ENCODE measurements at places on chromosomes 16 and 17.

GRCh38 chr16:28217326-28217725, 5.6 kb upstream of the XPO6 start:
- DNase-seq, result no peak

DNA sequence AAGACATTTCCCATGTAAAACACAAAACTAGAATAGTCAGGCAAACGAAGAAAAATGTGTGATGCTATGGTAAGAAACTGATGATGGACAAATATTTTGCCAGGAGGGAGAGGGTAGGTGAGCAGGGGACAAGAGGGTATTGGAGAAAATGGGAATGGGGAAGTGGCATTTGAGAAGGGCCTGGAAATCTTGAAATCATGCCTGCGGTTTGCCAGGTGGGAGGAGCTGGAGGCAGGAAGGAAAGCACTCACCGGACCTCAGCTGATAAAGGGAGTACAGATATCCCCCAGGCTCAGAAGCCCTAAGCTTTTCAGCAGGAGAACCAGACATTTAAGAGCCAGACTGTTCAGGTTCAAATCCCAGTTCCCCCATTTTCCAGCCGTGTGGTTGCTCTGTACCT, 103.6 kb downstream of the GSG1L start:
- DNase-seq, result no peak

GRCh38 chr17:62941358-62941991, 24.6 kb upstream of the TANC2 start:
- DNase-seq, result no peak

DNA sequence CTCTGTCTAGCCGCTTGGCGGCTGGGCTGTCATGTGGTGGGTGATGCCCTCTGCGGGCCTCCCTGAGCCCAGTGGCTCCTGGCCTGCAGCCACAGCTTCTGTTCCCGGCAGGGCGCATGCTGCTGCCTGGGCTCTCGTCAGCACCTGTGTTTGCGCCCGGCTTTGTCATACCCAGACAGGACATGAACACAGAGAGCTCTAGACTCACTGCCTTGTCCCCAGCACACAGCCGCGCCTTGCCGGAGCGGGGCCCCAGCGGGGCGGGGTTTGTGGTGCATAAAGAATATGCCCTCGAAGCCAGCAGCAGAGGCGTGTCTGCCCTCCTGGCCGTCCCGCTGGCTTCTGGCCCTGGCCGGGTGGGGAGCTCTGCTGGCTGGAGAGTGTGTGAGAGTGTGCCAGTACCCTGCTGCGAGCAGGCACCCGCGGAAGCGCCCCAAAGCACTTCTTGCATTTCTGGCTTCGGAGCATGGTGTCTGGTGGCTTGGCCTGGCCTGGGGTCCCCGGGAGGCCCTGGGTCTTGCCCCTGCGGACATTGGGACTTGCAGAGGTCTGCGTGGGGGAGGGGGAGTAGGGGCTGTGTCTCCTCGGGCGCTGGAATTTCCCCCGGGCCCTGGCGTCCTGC, 14.4 kb downstream of the ASPSCR1 start:
- DNase-seq, result peak; percentile 91

GRCh38 chr17:13594762-13595598, 6.7 kb downstream of the HS3ST3A1 start:
- DNase-seq, result peak; percentile 49

DNA sequence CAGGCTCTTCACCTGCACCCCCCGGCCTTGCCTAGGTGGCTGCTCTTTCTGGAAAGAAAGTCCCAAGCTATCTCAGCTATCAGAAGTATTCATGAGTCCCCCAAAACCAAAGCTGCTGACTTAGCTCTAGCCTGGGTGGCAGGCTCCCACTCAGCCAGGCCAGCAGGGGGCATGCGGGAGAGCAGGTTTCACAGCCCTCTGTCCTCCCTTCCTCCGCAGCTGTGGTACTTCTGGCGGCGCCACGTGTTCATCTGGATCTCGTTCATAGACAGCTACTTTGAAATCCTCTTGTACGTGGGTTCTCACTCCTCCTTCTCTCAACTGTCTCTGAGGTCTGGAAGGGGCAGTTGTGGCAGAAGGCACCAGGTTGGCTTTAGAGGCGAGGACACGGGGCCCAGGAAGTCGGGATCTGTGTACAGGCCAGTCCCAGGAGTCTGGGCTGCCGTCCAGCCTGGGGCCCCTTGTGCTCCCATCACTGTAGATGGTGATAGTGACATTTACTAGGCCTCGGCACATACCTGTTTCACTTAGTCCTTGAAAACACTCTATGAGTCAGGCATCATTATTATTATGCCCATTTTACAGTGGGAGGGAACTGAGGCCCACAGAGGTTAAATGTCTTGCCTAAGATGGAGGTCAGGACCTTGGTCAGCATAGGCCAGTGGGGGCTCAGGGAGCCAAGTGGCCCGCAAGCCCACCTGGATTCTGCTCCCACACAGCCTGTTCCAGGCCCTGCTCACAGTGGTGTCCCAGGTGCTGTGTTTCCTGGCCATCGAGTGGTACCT, 12.9 kb downstream of the TRPV2 start:
- DNase-seq, result peak; percentile 71

GRCh38 chr17:16178836-16179235, 36.5 kb downstream of the NCOR1 start:
- DNase-seq, result no peak

- peak; percentile 64 for DNase-seq
Observed at GRCh38 chr17:67377488-67378453, 690 bp downstream of the PITPNC1 start.

- DNase-seq, result no peak
Observed at GRCh38 chr16:81841722-81842121, 62.6 kb downstream of the PLCG2 start.

DNA sequence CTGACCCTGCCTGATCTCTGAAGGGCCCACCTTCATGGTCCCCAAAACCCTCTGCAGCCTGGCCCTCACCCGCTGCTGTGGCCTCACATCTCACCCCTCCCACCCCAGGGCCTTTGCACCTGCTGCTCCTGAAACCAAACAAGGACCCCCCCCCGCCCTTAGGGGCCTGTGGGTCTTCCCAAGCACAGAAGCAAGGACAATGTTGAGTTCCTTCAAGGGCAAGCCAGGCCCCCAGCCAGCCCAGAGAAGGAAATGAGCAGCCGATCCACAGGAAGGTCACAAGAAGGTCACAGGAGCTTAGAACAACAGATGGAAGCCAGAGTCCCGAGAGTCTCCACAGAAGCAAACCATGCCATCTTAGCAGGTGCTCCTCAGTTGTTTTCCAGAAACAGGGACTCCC, 493 bp upstream of the PDE6G start:
- no peak for DNase-seq

- no peak for DNase-seq
Observed at GRCh38 chr16:54142787-54143186, 143.8 kb downstream of the IRX3 start.

DNA sequence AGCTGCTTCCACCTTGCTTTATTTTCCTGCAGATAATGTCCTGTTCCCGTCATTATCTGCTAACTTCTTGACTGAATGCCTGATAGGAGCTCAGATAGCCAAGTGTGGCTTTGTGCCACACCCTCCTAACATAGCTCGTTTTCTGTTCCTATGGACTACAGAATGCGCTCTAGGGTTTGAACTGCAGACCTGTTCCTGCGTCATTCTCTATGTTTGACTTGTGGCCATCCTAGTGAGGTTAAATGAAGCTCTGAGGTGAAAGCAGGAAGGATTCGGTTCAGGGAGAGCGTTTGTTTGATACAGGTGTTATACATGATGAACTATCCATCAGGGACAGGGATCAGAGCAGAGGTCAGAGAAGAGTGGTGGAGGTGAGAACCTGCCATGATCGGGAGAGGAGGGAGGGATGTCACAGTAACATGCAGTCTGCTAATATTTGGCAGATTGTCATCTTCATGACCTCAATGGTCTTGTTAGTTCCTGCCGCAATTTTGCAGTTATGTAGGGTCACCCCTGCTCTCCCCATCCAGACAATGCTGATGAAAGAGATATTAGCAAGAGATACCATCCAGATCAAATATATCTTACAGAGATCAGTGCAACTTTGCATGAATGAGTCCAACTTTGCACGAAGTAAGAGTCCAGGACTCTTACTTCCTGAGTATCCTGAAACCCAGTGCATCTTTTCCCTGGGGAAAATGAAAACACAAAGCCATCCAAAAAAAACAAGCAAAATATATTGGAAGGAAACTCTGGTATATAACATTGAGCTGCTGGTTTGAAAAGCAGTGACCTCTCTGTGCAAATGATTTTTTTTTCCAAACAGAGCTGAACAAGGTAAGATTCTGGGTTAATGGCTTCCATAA, 32.8 kb downstream of the MPHOSPH6 start:
- no peak for DNase-seq

GRCh38 chr16:85553436-85554113, 59.5 kb upstream of the GSE1 start:
- peak; percentile 80 for DNase-seq

DNA sequence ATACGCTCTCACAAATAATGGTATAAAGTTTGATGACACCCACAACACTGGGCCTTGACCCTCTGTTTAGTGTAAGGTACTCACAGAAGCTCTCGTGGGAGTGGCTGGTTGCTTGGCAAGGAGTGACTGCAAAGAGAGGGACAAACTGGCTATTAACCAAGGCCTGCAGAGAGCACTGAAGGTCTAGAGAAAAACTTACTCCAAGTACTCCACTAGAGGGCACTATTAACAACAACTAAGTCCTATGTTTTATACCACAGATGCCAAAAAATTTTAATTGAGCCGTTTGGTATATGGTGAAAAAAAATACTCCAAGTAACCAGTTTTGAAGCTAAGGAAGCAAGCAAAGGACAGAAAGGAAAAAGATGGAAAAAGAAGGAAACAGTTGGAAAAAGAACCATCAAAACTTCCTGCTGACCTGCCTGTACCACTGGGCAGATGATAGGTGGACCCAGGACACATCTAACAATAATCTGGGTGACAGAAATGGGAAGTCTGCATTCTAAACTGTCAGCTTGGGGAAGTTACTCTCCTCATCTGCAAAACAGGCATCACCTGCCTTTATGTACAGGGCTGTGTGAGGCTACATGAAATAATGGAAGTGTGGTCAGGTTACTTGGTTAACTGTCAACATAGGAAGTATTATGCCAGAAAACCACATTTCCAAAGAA, 23.2 kb downstream of the DYNC1LI2 start:
- no peak for DNase-seq

DNA sequence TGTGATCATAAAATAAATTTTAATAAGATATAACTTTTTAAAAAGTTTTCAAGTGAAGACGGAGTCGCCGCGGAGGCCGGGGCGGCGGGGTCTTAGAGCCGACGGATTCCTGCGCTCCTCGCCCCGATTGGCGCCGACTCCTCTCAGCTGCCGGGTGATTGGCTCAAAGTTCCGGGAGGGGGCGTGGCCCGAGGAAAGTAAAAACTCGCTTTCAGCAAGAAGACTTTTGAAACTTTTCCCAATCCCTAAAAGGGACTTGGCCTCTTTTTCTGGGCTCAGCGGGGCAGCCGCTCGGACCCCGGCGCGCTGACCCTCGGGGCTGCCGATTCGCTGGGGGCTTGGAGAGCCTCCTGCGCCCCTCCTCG, at the start of gene FOXC2:
Gene FOXC2, plus strand, starts transcription at position 229 of the 365 bp plus-strand sequence. CDS start 507 bp downstream, outside the sequence.
- peak; percentile 50 for DNase-seq

- DNase-seq, result no peak
Observed at GRCh38 chr16:86045591-86045971, 146.6 kb downstream of the IRF8 start.

GRCh38 chr17:48547808-48548522, 3.1 kb upstream of the HOXB2 start:
- DNase-seq, result no peak

- DNase-seq, result peak; percentile 45
Observed at GRCh38 chr16:52191531-52192134, 355.3 kb downstream of the TOX3 start.

DNA sequence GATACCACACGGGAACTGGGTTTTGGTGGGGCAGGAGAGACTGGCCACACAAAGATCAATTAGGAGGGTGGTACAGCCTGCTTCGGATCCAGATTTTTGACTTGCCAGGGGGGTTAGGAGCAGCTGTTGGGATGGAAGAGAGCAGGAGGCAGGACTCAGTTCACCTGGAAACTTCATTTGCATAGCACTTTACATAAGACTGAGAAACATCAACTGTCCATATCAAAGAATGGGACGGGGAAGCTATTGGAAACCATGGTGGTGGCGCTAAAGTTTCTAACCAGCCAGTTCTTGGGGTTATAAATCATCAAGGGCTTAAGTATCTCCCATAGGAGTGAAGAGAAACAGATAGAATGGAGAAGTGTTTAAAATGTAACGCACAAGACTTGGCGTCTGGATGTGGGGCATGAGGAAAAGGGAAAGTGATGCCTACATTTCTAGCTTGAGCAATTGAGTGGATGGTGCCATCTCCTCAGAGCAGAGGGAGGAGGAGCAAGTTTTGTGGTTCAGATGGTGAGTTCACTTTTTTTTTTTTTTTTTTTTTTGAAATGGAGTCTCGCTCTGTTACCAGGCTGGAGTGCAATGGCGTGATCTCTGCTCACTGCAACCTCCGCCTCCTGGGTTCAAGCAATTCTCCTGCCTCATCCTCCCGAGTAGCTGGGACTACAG, 6.4 kb upstream of the SRCAP start:
- no peak for DNase-seq

DNA sequence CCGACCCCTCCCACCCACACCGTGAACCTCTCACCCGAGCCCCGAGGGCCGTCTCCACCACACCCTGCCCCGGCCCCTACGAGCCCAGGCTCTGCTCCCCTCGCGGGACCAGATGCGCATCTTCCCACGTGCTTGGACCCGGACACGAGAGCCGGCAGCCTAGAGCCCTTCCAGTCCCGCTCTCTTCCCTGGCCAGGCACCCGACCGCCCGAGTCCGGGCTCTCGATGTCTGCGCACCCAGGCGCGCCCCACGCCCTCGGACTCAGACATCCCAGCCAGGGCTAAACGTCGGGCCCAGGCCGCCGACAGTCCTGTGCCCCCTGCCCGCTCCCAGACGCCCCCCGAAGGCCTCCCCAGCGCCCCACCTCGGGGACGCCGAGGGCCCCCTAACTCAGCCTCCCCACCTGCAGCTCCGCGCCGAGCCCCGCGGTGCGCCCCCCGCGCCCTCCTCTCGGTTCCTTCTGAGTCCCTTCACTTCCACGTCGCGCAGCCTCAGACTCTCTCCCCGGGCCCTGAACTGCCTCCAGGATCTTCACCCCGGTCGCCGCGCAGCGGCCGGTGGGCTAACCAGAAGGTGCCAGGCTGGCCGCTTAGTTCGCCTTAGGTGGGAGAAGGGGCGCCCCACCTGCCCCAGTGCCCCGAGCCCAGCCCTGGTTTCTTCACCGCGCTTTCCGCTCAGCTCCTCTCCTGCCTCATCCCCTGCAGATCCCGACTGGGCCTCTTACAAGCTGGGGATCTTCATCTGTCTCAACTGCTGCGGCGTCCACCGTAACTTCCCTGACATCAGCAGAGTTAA, 688 bp downstream of the ADAP2 start:
- no peak for DNase-seq

- DNase-seq, result no peak
Observed at GRCh38 chr16:87086575-87086974, 230.6 kb downstream of the C16orf95 start.

DNA sequence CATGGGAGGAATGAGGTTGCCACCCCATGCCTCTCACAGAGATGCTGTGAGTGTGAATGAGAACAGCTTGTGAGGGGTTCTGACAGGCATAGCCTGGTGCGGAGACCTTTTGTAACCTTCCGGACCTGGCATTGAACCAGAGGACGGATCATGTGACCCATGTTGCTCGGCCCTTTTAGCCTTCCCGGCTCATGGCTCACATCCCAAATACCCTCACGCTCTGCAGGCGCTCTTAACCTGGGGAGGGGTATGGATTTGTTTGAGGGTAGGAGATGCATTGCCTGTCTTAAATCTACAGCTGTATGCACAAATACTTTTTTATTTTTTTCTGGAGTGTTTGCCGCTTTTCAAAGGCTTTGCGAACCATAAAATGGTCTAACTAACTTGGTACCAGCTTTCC, 102.4 kb upstream of the CRHR1 start:
- no peak for DNase-seq
